ENCODE measurements at places on chromosomes 4 and X. TPM values are rescaled to one million over a fixed set of nuclear protein-coding genes. Genes with fewer than 3 reads are reported as not detected.

GRCh38 chr4:173211222-173211621, 42.6 kb downstream of the GALNT7 start:
- no peak for DNase-seq

DNA sequence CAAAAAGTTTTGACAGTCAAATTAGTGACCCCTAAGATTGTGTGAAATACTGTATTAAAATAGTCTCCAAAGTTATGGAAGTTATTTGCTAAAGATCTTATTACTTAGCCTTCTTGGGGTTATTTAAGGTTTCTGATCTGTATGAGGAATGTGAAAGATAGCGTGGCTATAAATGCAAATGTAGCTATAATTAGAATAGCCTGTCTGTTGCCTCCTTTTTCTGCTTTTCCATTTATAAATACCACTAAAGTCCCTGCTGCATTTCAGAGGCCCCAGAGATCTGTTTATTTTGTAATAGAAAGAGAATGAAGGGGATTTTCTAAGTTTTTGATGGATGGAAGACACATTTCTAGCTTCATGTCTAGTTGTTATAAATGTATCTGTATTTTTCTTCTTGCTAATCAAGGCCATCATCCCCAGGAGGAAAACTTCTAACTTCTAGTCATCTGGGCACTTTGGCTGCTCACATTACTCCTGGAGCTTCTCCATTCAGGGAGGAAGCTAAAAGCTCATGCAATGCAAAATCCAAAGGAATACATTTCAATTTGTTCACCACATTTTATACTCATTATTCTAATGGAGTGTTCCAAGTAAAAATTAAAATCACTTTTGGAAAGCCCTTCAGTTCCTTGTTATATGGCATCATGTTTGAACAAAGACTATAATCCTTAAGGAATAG, 73.9 kb downstream of the INTS12 start:
- no peak for DNase-seq

DNA sequence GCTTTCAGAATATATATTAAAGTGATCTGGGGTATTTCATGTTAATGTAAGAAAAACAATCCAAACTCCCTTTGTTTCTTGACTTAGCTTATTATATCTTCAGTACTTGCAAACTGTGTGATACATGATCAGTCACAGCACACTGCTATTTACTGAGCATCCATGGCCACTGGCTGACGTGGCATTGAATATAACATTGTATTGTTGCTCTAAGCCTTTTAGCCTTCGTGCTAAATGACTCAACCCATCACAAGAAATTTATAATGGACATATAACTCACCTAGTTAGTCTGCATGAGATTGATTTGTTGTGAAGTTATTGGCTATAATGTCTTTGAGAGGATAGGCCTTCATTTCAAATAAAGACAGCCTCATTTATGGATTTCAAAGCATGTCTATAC, 642.6 kb downstream of the IL1RAPL1 start:
- no peak for DNase-seq

DNA sequence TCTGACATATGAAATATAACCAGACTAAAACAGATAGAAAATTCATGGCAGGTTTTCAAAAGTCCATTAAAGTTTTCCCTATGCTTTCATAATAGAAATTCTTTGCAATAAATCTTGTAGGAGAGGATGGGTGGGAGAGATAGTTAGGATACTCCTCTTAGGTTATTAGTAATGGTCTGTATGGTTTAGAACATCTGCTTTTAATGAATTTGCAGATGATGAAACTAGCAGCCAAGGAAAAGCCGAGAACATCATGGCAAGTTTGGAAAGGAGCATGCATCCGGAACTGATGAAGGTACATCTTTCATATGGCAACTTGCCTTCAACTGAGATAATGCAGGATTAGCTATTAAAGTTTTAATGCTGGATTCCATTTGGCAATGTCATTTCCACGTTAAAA, 70.7 kb downstream of the DOCK11 start:
- no peak for DNase-seq

GRCh38 chr4:153472122-153473037, 6.2 kb downstream of the TMEM131L start:
- DNase-seq, result peak; percentile 46

DNA sequence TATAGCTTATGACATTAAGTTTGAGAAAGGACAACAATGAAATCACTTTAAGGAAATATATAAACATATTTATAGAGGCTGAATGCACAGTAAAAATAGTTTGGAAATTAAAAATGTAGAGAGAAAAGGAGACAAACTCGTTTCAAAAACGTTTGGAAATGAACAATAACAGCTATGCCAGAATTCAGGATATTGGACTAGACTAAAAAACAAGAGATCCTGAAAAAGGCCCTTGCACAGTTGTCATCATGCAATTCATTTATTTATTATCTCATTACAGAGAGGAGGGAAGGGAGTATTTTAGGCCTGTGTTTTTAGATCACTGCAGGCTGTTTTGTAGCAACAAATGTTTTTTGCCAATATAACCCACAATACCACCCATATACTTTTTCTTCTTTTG, 527.2 kb downstream of the ADGRL3 start:
- no peak for DNase-seq

GRCh38 chr4:129369361-129370010, 273.5 kb downstream of the C4orf33 start:
- DNase-seq, result no peak

DNA sequence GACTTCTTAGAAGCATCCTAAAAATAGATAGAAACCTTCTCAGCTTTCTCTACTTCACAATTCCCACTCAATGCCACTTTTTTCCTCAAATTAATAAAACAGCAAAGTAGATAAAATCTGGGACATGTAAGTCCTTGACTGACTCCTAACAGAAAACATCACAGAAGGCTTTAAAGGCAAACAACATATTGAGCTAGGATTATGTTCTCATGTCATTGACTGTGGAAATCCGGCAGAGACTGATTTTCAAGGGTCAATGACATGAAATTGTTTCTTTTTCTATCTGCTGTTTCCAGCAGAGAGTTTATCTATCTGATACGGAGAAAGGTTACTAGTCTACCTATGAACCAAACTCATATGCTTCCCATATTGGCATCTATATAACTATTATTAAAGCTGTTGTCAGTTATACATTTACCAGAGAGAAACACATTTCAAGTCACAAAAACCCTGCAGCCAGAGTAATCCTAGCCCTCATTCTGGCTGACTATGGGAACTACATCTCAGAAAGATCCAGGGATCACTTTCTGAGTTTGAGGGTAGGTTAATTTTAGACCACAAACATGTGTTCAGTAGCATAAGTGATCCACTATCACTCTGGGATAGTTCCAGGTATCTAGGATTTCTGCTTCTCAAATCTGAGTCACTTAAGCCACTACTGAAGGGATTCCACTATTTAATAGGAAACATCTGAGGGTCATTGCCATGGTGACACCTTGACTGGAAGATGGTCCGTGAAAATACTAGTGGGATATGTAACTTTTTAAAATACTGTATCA, 147.6 kb downstream of the PPP3CA start:
- no peak for DNase-seq

- DNase-seq, result no peak
These were observed 75.3 kb upstream of the PLAC1 start for GRCh38 chrX:134733591-134733990.

- DNase-seq, result no peak
These were observed 24.8 kb downstream of the PDGFC start for GRCh38 chr4:156946516-156947424.

GRCh38 chr4:65661471-65661870, 8.8 kb downstream of the EPHA5 start:
- no peak for DNase-seq

DNA sequence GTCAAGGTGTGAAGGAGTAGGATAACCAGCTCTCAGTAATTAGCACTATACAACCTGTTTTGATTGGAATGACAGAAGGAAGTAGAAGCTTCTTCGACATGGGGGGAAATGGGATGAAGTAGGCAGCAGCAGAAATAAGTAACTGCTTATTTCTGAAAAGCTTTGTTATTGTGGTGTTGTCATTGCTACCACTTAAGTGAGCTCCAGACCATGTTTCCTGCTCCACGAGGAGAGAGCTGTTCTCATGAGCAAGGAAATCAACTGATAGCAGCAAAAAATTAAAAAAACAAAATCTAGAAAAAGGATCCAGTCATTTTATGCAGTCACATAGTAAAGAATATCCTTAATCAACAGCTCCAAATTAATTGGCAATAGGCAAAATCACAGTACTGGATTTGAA, 106.1 kb upstream of the TLL1 start:
- DNase-seq, result no peak

- DNase-seq, result peak; percentile 60
These were observed 17.2 kb downstream of the SPIN3 start for GRCh38 chrX:56978172-56978571.

GRCh38 chr4:40046311-40046980, 10.2 kb upstream of the N4BP2 start:
- DNase-seq, result no peak

DNA sequence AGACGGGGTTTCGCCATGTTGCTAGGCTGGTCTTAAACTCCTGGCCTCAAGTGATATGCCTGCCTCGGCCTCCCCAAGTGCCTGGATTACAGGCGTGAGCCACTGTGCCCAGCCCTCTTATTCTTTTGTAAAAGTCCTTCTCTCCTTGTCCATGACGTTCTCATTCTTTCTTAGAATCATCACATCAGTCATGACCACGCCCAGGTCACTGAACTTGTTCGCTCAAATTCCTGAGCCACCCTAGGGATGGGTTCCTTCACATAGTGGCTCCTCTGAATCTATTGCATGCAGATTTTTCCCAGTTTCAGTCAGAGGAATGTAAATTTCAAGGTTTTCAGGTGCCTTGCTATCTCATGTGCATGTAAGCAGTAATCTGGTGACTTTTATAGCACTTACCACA, 15.7 kb downstream of the JADE1 start:
- DNase-seq, result no peak

DNA sequence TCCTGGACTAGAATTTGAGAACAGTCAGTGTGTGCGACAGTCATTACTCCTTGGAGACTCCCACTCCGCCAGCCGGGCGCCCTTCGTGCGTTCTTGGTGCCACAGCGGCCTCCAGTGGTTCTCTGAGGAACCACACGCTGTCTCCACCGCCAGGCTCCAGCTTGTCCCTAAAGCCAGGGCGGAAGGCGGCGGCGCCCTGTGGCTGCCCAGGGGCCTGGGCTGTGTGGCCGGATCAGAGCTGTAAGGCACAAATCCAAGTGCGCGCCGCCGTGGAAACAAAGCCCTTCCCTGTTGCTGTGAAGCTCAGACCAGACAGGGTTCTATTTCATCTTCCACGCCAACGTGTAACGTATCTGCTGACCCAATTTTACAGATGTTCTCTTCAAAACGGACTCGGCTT, 34.2 kb downstream of the IDS start:
- peak; percentile 63 for DNase-seq

GRCh38 chrX:11375614-11376119, 82.5 kb downstream of the AMELX start:
- no peak for DNase-seq

DNA sequence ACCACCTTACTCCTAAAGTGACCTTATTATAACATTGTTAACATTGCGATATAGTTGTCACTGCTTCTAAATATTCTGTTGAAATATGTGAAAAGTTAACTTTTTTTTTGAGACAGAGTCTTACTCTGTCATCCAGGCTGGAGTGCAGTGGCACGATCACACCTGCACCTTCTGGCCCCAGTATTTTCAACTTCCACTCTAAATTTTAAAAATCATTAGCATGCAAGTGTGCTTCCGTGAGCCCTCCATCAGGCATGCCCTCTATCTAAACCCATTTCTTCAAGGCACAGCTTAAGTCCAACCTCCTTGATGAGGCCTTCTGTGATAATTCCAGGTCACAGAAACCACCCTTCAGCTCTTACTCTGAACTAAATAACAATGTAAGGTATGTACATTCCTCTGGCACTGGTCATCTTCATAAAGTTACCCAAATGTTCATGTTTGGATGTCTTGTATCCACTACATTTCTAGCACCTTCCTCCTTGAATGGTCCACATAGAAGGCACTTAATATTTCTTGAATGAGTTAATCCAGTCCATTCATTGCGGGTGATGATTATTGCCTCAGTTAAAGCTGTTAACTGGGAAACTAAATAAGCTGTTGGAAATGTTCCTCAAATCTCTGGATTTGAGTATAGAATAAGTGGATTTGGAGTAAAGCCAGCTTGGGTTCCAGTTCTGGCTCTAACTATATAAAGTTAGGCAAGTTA, 38.6 kb upstream of the TMEM131L start:
- peak; percentile 33 for DNase-seq

DNA sequence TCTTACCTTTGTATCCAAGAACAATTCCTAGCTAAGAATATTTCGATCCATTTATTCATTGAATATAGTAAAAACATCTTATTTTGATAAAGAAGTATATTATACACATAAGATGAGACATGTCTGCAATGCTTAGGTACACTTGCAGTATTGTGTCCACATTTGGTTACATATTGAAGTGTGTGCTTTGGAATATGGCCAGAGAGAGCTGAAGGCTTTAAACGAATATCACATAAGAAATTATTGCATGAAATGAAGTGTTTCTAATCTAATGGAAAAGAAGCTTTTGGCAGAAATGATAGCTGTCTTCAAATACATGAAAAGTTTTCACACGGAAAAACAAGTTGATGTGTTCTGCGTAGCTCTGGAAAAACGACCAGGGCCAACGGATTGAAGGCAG, 516.1 kb upstream of the ZFP42 start:
- no peak for DNase-seq

DNA sequence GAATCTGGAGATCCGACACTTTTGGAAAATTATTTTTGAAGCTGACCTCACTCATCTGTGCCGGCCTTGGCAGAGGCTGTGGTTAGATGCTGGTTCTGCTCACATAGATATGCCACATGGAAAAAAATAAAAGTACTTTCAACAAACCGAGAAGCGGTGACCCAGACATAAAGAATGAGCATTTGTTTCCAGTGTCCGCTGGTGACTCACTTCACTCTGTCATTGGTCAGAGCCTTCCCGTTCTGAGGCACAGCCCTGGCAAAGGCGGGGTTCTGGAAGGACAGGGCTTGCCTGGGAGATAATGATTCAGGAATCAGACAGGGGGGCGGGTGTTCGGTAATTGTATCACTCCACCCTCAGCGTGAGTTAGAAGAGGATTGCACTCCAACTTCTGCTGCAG, 172.4 kb upstream of the MXRA5 start:
- no peak for DNase-seq

DNA sequence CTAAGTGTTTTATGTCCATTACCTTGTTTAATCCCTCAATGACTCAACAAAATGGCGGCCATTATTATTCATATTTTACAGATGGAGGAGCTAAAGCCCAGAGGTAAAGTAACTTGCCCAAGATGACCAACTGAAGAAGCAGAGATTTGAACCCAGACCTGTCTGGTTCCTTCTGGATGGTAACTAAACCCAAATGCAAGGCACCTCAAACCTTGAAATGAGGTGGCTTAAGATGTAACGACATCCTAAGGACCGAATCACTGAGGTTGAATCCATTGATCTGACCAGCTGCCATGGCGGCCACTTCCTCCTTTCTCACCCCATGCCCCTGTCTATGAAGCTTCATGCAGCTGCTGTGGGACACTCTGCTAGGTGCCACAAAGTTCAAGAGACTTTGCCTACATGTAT, 932 bp downstream of the TLR10 start:
- peak; percentile 59 for DNase-seq

- DNase-seq, result peak; percentile 81
These were observed at the start of gene TASL for GRCh38 chrX:30577362-30577991. TSS of gene TASL (minus strand) at chrX:30577766. CDS start at chrX:30560355, 17,411 bp downstream.

Gene F11
- total RNA-seq, result not detected

Gene RPS6KA6
- 0.61 TPM for total RNA-seq

Gene MECP2
- 122 TPM for total RNA-seq

Gene SMR3B
- total RNA-seq, result not detected

Gene DLG3
- 6.9 TPM for total RNA-seq

Gene EFHC2
- total RNA-seq, result 0.17 TPM

Gene TMPRSS11D
- not detected for total RNA-seq

Gene UGT2B17
- total RNA-seq, result 0.52 TPM

Gene TEX11
- not detected for total RNA-seq

Gene GAB3
- 16.5 TPM for total RNA-seq

Gene MFAP3L
- total RNA-seq, result 0.29 TPM

Gene HPGDS
- total RNA-seq, result not detected

Gene SLC38A5
- total RNA-seq, result 14.8 TPM

All from B cell (primary cell).